ENCODE measurements at places on chromosomes 6 and 20. TPM values are rescaled to one million over a fixed set of nuclear protein-coding genes. Genes with fewer than 3 reads are reported as not detected.

The DEFB132 gene
- not detected for total RNA-seq

The RIMS1 gene
- total RNA-seq, result 0.93 TPM

The LY6G6F gene
- not detected for total RNA-seq

The MATN4 gene
- not detected for total RNA-seq

The ABHD16B gene
- total RNA-seq, result not detected

The ADGRF5 gene
- 2.0 TPM for total RNA-seq

The SIM1 gene
- total RNA-seq, result under 0.01 TPM

The HTR1B gene
- total RNA-seq, result 65.6 TPM

The WFDC12 gene
- not detected for total RNA-seq

The KIAA1755 gene
- 0.14 TPM for total RNA-seq

The JAG1 gene
- 71.8 TPM for total RNA-seq

The GUCA1A gene
- not detected for total RNA-seq

The FAM162B gene
- 0.36 TPM for total RNA-seq

The ANGPT4 gene
- total RNA-seq, result not detected

The STX11 gene
- total RNA-seq, result 11.3 TPM

The BPIFA1 gene
- total RNA-seq, result not detected

The GGTLC1 gene
- not detected for total RNA-seq

The MRAP2 gene
- total RNA-seq, result 4.3 TPM

The RIPPLY2 gene
- total RNA-seq, result not detected

The COX4I2 gene
- not detected for total RNA-seq

The CCR6 gene
- not detected for total RNA-seq

The ISM1 gene
- not detected for total RNA-seq

The SRC gene
- total RNA-seq, result 17.0 TPM

The SIRPD gene
- not detected for total RNA-seq

The MUC21 gene
- not detected for total RNA-seq

The SAMD3 gene
- not detected for total RNA-seq

The RIPOR2 gene
- total RNA-seq, result not detected

The PLCB4 gene
- total RNA-seq, result 3.5 TPM

The ADGB gene
- total RNA-seq, result not detected

The IPCEF1 gene
- not detected for total RNA-seq

The EPM2A gene
- 5.0 TPM for total RNA-seq

The IRF4 gene
- total RNA-seq, result not detected

The PRICKLE4 gene
- total RNA-seq, result 3.3 TPM

The MUCL3 gene
- not detected for total RNA-seq

The COL11A2 gene
- total RNA-seq, result 0.13 TPM

The STX16 gene
- 49.3 TPM for total RNA-seq

The FGD2 gene
- total RNA-seq, result not detected

The ARG1 gene
- not detected for total RNA-seq

The SLPI gene
- total RNA-seq, result not detected

The LKAAEAR1 gene
- total RNA-seq, result 0.29 TPM

The FLRT3 gene
- total RNA-seq, result 0.14 TPM

The EYS gene
- total RNA-seq, result not detected

The SGK2 gene
- 0.53 TPM for total RNA-seq

The ADGRF4 gene
- not detected for total RNA-seq
